Amniotic stem cell (primary cell): ENCODE measurements at places on chromosomes 12 and 14.
A peak's percentile ranks its signal among the peaks of the same experiment; 100 is the strongest.

DNA sequence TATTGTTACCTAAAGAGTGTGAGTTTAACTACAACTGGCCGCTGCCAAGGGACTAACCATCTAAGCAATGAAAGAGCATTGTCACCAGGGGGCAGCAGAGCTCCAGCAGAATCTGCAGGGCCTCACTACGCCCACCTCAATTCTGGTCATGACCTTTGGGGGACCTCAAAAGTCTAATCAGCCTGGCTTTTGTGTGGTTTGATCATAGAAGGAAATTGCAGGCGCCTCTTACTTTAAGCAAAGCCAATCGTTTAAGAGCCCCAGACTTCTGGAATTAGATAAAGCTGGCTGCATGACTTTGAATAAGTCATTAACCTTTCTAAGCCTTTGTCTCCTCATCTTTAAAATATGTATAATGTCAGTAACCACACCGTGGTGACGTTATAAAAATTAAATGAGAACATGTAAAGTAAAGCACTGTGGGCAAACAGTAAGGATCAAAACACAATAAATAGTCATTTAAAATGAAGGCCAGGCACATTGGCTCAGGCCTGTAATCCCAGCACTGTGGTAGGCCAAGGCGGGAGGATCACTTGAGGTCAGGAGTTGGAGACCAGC is 58.6 kb downstream of the TBX3 start:
- DNase-seq = peak; percentile 34

DNA sequence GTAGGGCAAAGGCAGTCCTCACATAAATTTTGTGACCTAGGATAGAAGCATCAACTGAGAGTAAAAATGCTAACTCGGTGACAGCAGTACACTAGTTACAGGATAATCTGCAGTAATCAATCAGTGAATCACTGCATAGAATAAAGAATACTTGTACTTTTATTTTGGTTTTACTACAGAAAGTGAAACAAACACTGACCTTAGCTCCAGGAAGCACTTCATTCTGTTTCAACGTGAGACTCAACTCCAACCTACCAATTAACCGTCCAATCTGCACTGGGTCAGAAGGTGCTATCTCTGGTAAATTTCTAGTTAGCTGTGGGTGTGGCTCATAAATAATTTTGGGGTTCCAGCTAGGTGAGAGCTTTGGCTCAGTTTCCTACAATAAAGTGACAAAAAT is 21.8 kb downstream of the ATG2B start:
- no peak for DNase-seq

DNA sequence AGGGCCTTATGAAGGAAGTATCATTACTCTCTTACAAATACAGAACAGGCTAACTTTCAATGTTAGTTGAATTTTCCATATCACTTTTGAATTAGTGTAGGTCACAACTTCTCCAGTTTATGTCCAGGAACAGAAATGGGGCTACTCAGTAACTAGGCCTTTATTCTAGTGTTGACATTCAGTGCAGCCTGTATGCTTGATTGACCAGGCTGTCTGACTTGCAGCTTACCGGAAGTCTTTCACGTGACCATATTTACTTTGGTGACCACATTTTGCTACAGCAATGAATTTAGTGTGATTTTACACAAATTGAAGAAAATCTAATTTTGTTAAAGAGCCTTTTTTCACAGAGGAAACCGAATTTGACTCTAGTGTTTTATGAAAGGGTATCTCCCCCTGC is 12.4 kb downstream of the MTERF2 start:
- DNase-seq = no peak

DNA sequence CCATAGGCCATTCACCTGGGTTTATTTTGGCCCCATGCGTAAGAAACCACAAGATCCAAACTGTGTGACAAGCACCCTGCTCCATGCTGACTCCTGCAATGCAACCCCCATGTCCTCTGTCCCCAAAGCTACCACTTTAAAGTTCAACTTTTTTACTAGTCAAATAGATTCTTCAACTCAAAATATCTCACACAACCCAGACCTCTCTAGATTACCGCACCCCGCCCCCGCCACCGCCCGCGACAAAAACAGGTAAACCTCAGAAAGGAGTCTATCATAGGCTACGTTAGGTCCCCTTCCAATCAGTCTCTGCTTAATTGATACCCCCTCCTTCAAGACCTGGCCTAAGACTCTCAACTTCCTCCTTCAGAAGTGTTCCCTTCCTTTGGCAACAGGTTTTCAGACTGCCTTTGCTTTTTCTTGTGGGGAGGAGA is 2.2 kb downstream of the ZFP36L1 start:
- no peak for DNase-seq

GRCh38 chr14:75226755-75227544 is 50.5 kb upstream of the TMED10 start:
- DNase-seq = no peak

DNA sequence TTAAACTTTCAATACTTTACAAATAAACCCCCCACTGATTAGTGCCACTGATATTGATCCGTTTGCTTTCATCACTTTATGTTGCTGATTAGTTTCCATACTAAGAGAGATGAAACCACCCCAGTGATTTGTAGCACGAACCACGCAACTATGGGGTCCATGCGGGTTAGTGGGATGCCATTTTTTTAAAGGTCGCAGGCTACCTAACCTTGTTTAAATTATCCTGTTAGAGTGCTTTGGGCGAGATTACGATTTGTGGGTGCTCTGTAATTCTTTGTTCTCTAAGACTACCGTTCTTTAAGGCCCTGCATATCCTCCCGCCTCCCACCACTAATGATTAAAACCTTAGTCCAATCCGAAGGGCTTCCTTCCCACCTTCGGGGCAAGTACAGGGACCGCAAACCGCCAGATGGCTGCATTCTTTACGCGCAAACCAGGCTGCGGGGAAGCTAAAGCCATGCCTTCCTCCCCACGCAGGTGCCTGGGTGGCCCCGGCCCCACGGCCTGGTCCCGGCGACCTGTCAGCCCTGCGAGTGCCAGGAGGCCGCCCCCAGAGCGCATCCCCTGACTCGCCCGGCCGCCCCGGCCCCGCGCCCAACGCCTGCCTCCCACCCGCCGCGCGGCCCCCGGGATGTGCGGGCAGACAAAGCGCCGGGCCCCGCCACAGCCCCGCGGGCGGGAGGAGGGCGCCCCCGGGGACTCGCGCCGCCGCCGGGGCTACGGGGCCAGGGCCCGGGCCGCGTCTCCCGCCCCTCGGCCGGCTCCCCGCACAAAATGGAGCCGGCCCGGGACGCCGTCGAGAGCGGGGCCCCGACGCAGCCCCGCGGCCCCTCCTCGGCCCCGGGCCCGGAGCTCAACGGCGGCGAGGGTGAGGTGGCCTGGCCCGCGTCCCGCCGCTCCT is 759 bp downstream of the NFYB start:
- peak; percentile 29 for DNase-seq

- DNase-seq = no peak
Observed at GRCh38 chr12:22625762-22626294, 857 bp downstream of the ETNK1 start.

DNA sequence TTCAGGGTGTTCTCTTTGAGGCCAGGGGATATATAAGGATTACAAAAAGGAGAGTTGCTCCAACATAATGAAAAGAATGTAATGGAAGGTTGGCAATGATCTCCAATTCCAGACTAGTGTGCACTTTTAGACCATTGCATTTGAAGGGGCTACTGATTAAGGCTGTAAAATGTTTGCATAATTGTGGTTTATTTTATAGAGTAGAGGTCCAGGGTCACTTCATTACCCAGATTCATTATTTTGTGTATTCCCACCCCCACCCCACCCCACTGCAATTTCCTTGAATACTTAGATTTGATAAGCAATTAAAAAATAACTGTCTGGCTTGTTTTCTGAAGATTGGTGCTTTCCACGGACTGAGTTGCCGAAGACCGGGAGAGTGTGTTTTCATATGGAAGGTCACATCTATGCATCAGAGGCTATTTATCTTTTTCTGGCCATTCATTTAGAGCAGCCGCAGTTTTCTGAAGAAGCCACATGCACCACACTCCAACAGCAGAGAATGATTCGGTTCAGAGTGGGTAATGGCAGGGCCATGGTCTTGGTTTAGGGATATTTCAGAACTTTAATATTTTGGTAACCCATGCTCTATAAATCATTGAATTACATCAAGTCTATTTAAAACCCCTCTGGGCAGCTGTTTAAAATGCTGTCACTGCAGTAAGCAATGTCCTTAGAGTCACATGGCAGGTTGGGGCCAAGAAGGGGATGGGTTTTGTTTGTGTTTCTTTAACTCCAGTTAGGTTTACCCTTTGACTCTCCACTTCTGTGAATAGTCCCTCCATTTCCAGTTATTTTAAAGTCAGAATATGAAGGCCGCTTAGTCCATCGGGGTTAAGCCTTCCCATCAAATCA is 94.6 kb downstream of the TMEM30B start:
- no peak for DNase-seq

GRCh38 chr14:61231810-61232209 is 49.3 kb downstream of the TMEM30B start:
- DNase-seq = no peak

DNA sequence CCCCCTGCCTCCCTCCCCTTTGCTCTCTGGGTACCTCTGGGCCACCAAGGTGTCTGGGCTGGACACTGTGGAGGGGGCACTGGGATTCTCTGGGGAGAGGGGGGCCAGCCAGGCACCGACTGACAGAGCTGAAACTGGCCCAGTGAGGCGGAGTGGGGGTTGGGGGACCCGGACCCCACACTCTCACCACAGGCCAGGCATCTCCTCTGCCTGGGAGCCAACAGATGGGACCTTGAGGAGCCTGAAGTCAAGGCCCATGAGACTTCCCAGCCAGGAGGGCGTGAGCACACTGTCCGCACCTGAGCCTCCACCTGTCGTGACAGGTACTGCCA is 39.8 kb upstream of the PPP1R13B start:
- DNase-seq = no peak

DNA sequence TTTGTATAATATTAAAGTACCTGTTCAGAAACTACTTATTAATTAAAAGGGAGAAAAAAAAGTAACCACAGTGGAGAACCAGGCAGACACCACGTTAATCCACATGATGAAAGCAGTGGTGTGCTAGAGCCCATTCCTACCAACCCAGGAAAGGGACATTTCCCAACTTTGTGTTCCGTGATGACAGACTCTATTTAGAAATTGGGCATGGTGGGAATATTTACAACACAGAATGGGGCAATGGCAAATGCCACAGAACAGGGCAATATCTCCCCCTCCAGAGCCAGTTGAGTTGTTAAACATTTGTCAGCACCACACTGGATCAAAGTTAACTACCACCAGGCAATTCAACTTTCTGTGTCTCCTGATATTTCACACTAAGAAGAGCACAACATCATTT is 1.2 kb upstream of the HIGD1C start:
- DNase-seq = no peak

GRCh38 chr12:19947344-19947743 is 421.0 kb upstream of the PDE3A start:
- DNase-seq = no peak
